Progenitor cell of endocrine pancreas (in vitro differentiated cells): ENCODE measurements at places on chromosomes 13 and 19.

DNA sequence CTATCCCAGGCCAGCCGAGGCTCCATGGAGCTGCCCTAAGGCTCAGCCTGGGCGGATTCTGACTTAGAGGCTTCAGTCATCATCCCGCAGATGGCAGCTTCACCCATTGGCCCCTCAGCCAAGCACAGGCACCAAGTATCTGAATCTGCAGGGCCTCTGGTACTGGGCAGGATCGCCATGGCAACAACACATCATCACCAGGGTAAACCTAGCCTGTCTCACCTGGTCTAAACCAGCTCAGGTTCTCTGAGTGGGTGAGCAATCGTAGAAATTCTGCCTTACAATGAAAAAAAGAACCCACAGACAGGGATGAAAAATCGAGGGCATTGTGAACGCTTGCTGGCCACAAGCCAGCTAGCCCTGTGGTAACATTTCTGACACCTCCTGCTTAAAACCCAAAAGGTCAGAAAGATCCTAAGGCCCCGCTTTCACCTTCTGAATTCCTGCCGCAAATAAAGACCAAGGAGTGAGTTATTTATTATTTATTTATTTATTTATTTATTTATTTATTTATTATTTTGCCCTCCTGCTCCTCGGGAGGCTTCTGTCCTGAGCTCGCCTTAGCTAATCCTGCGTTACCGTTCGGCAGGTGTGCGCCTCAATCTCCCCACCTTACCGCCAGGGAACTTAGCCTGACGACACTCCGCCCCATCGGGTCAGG, 12.0 kb upstream of the CEACAM21 start:
- H3K4me1 ChIP-seq: no peaks in the 10 kb centered on the region
- no peak overlapping the region for H3K27ac ChIP-seq
- H3K4me3 ChIP-seq: no peak overlapping the region
- H3K27me3 ChIP-seq: peaks cover 47% of the 10 kb centered on the region
- DNase-seq: no peak

GRCh38 chr19:11418094-11418548, 993 bp downstream of the RGL3 start:
- peaks cover 26% of the 10 kb centered on the region for H3K27me3 ChIP-seq
- H3K36me3 ChIP-seq: peaks cover 3% of the 10 kb centered on the region
- peaks cover 9% of the 10 kb centered on the region for H3K4me1 ChIP-seq
- no peak for DNase-seq

DNA sequence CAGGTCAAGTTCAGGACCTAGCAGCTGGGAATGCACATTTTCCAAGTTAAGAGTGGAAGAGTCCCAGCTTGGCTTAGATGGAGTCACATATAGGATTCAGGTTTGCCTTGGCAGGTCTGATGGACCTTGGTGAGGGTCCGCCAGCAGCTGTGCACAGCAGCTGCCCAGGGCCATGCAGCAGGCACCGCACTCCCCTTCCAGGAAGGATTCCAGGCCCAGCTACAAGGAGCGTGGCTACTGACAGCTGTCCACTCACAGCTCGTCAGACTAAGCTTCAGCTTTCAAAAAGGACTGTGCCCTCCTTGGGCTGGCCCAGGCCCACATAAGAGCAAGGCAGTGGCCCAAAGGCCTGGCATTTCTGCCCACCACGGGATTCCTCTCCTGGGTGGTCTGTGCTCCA, 68.4 kb downstream of the ALOX5AP start:
- H3K27ac ChIP-seq: no peak overlapping the region
- no peaks in the 10 kb centered on the region for H3K36me3 ChIP-seq
- H3K27me3 ChIP-seq: peaks cover 26% of the 10 kb centered on the region
- DNase-seq: no peak

GRCh38 chr13:67806796-67807195, 576.7 kb upstream of the PCDH9 start:
- H3K27me3 ChIP-seq: no peaks in the 10 kb centered on the region
- no peak for DNase-seq
- H3K36me3 ChIP-seq: no peaks in the 10 kb centered on the region
- peaks cover 22% of the 10 kb centered on the region for H3K4me1 ChIP-seq
- no peak overlapping the region for H3K4me3 ChIP-seq

- no peaks in the 10 kb centered on the region for H3K36me3 ChIP-seq
- H3K4me1 ChIP-seq: peaks cover 14% of the 10 kb centered on the region
- H3K4me3 ChIP-seq: no peak overlapping the region
Observed at GRCh38 chr13:21738630-21739029, 67.8 kb downstream of the FGF9 start.

DNA sequence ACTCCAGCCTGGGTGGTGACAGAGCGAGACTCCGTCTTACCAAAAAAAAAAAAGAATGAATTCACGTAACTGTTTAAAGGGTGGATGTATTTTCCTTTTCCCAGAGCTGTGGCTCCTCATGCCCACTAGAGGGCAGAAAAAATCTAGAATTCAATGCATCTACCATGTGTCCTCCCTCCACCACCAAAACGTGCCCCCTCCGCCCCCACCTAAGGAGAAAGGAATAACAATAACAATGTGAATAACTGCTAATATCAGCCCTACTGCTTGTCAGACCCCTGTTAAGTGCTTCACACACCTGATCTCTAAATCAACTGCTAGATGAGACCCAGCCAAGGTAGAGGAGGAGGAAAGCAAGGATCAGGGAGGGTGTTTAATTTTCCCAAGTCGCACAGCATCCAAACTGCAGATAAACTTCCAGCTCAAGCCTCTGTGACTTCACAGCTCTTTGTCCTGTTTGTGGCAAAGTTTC, 20.2 kb upstream of the PNMA8B start:
- H3K27ac ChIP-seq: no peak overlapping the region
- H3K36me3 ChIP-seq: peaks cover 1% of the 10 kb centered on the region
- no peaks in the 10 kb centered on the region for H3K4me1 ChIP-seq
- H3K4me3 ChIP-seq: no peak overlapping the region
- peaks cover 20% of the 10 kb centered on the region for H3K27me3 ChIP-seq
- no peak for DNase-seq

GRCh38 chr19:45630463-45630862, 8.7 kb downstream of the EML2 start:
- peaks cover 4% of the 10 kb centered on the region for H3K36me3 ChIP-seq
- no peaks in the 10 kb centered on the region for H3K4me1 ChIP-seq
- DNase-seq: no peak
- no peak overlapping the region for H3K4me3 ChIP-seq

DNA sequence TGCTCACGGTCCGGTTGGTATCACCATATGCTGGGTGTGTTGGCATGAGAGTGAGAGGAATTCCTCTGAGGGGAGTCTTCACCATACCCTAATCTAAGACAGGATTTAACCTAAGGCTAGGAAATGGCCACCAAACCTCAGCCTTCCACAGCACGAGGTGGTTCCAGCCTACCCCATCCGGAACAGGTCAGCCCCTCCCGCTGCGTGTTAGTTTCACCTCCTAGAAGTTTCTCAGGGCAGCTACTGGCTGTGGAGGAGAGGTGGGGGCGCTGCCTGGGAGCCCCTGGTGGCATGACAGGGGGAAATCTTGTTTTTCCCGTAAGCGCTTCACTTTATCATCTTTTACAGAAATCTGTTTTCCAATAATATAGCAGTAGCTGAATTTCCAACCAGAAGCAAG, 55.1 kb downstream of the RGCC start:
- no peak overlapping the region for H3K27ac ChIP-seq
- no peaks in the 10 kb centered on the region for H3K36me3 ChIP-seq
- H3K4me1 ChIP-seq: no peaks in the 10 kb centered on the region
- DNase-seq: no peak
- H3K4me3 ChIP-seq: no peak overlapping the region

- no peak for DNase-seq
- H3K4me3 ChIP-seq: no peak overlapping the region
- H3K27ac ChIP-seq: no peak overlapping the region
Observed at GRCh38 chr13:101341464-101341863, 74.8 kb downstream of the NALCN start.

DNA sequence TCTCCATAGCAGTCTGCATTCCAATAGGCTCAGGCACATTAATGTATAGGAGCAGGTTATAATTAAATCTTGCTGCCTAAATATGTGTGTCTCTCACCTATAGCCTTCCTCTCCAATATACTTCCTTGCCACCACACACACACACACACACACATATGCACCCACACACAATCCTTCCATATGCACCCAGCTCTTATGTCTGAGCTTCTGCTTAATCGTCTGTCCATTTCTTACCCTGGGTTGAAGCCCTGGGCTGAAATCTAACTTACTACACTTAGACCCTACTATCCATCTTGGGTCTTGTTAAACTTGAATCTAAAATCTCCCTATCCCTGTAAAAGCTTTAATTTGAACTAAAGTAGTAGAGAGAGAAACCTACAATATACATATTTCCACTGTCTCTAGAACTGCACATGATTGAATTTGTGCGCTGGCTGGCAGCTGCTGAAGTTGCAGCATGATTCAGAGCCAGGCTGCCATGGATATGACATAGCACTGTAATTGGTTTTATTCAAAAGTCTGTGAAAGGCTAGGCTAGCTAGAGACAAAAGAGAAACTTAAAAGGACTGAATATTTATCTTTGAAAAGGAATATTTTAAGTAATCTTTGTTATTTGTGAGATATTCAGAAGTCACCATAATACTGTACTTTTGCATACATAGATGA, 25.7 kb upstream of the FREM2 start:
- H3K36me3 ChIP-seq: no peaks in the 10 kb centered on the region
- DNase-seq: no peak
- no peak overlapping the region for H3K27ac ChIP-seq
- no peaks in the 10 kb centered on the region for H3K27me3 ChIP-seq
- no peak overlapping the region for H3K4me3 ChIP-seq

DNA sequence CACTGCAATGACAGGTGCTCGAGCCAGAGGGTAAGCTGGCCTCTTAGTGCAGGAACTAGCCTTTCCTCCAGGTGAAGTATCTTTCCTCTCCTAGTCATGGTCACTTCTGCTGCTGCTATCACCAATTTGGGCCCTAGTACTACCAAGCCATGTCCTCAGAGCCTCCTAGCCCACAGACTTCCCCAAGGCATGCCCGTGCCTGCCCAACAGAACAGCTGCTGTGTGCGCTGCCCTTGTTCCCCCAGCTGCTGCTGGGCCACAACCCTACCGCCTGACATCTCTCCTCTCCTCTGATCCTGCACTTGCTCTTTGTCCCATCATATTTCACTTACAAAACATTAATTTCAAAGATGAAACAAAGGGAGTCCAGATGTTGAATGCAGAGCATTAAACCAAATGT, 168.5 kb upstream of the FREM2 start:
- H3K4me1 ChIP-seq: no peaks in the 10 kb centered on the region
- no peak overlapping the region for H3K27ac ChIP-seq
- no peak overlapping the region for H3K4me3 ChIP-seq
- H3K36me3 ChIP-seq: no peaks in the 10 kb centered on the region
- H3K27me3 ChIP-seq: no peaks in the 10 kb centered on the region

DNA sequence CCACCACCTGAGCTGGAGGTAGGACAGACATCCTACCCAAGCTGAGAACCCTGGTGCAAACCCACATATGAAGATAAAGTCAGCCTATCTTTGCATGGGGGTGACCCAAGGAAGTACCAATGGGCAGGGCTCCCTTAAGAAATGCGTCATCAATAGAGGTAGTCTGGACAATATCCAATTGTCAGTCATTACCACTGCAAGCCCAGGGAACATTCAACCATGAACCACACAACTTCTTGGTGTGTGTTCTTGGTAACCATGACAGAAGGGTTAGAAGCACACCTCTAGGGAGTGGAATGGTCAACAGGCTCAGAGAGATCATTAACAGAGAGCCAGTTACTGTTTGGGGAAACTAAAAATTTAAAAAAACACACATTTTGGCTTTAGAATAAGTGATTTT, 34.7 kb upstream of the DOCK9 start:
- peaks cover 4% of the 10 kb centered on the region for H3K27me3 ChIP-seq
- DNase-seq: no peak
- H3K4me3 ChIP-seq: no peak overlapping the region
- H3K27ac ChIP-seq: no peak overlapping the region
- no peaks in the 10 kb centered on the region for H3K36me3 ChIP-seq
- H3K4me1 ChIP-seq: peaks cover 1% of the 10 kb centered on the region

DNA sequence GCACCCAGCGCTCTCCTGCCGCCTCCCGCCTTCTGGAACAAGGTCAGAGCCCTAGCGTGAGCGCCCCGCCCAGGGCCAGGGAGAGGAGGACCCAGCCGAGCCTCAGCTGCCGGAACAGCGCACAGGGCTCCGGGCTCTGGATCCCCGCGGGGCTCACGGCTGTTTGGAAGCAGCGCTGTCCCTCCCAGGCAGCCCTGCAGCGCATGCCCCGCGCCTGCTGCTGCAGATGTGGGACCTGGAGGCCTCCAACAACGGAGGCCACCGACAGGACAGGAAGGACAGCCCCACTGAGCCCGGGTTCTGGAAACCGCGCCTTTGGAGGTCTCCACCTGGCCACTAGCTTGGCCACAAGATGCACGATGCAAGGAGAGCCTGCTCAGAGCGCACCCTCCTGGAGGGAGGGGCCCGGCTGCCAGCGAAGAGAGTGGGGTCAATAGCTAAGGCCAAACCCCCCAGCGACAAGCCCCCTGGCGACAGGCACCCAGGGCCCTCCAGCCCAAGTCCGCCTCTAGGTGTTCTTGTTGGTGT, 12.6 kb downstream of the ZSCAN18 start:
- H3K4me3 ChIP-seq: no peak overlapping the region
- no peaks in the 10 kb centered on the region for H3K27me3 ChIP-seq
- no peak overlapping the region for H3K27ac ChIP-seq
- no peak for DNase-seq

DNA sequence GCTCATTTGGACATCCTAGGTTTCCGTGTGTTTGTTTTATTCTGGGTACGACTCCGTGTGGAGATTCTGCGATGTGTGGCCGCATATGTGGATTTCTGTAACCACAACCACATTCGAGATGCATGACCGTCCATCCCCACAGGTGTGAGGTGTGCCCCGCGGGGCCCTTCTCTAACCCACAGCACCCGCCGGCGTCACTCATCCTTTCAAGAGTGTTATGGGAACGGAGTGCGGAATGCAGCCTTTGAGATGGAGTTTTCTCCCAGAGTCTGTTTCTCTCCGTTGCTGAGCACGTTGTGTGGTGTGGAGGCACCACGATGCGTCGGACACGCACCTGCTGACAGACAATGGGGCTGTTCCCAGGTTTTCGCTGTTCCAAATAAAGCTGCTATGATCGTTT, 40.0 kb downstream of the C13orf46 start:
- peaks cover 7% of the 10 kb centered on the region for H3K4me1 ChIP-seq
- no peaks in the 10 kb centered on the region for H3K36me3 ChIP-seq
- no peak for DNase-seq
- no peak overlapping the region for H3K27ac ChIP-seq
- no peak overlapping the region for H3K4me3 ChIP-seq
